Stimulated activated CD4-positive, alpha-beta T cell treated with anti-CD3 and anti-CD28 coated beads, Interleukin-4, amount 100 ng/mL, for 1 hour (primary cell): ENCODE measurements at places on chromosomes 6 and 20.
A peak's percentile ranks its signal among the peaks of the same experiment; 100 is the strongest.

DNA sequence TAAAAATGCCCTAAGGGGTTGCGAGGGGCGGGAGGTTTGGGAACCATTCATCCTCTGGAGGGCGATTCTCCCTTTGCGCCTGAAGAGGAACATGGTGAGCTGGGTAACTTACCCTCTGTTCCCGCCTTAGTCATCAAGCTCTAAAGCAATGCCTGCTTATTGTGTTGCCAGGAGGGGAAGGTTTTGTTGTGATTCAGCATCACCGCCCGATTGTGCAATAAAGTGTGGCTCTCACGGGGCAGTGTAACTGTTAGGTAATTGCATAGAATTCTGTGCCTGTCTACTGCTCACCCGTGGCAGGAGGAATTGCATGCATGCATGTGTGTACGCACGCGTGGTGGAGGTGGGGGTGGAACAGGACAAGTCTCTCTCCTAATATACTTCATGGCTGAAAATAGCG is 95.5 kb upstream of the AGPAT4 start:
- DNase-seq: no peak

GRCh38 chr20:46838011-46838410 is 56.6 kb upstream of the EYA2 start:
- DNase-seq: no peak

GRCh38 chr6:165806126-165806810 is 143.2 kb upstream of the PDE10A start:
- no peak for DNase-seq

DNA sequence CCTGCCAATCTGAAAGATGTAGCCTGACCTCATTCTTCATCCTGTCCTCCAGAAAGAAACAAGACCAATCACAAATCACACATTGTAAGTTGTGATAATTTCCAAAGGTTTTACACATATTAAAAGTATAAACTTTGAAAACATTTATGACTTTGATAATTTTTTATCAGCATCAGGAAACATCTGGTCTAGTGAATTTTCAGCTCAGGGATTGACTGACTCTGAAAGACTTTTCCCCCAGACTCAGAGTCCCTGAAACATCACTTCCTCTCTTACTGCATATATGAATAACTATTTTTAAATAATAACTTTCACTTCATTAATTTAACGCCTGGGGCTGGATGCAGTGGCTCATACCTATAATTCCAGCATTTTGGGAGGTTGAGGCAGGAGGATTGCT is 48.5 kb upstream of the SSTR4 start:
- DNase-seq: no peak

GRCh38 chr6:14729129-14729871 is 516.6 kb upstream of the JARID2 start:
- DNase-seq: no peak

DNA sequence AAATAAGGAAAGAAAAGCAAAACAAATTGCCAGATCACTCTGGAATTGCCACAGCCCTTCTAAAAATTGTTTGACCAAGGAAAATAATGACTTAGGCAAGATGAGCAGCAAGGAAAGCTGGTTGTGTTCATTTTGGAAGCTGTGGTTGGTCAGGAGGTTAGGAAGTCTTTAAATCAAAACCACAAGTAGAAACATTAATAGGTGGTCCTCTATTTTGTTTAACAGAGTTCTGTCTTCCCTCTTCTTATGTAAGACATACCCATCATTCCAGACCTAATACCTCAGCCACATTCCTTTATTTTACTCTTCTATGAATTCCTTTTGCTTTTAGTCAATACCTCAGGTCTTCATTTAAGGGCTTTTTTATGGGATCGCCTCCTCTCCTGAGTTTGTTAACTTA is 422.2 kb upstream of the PLCB4 start:
- no peak for DNase-seq

DNA sequence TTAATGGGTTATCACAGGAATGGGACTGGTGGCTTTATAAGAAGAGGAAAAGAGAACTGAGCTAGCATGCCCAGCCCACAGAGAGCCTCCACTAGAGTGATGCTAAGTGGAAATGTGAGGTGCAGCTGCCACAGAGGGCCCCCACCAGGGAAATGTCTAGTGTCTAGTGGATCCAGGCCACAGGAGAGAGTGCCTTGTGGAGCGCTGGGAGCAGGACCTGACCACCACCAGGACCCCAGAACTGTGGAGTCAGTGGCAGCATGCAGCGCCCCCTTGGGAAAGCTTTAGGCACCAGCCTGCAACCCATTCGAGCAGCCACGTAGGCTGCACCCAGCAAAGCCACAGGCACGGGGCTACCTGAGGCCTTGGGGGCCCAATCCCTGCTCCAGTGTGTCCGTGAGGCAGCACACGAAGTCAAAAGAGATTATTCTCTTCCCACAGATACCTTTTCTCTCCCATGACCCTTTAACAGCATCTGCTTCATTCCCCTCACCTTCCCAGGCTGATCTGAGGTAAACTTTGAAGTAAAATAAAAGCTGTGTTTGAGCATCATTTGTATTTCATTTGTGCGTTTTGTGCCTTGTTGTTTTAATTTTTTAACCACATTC is 4.4 kb downstream of the HLA-E start:
- DNase-seq: peak; percentile 61

DNA sequence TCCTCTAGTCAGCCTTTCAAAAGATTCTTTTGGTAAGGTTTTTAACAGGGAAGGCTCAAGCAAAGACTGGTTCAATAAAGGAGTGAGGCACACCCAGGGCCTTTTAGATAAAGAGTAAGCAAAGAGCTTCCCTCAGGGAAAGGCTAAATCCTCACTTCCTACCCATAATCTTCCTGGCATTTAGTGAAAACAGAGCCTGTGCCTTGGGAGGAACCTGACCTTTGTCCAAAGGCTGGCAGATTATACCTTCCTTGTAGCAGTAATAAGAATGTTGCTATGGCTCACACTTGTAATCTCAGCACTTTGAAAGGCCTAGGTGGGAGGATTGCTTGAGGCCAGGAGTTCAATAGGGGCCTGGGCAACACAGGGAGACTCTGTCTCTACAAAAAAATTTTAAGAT is 280.1 kb upstream of the PLCB4 start:
- DNase-seq: no peak

- DNase-seq: no peak
Observed at GRCh38 chr6:40325791-40326190, 261.4 kb downstream of the LRFN2 start.

DNA sequence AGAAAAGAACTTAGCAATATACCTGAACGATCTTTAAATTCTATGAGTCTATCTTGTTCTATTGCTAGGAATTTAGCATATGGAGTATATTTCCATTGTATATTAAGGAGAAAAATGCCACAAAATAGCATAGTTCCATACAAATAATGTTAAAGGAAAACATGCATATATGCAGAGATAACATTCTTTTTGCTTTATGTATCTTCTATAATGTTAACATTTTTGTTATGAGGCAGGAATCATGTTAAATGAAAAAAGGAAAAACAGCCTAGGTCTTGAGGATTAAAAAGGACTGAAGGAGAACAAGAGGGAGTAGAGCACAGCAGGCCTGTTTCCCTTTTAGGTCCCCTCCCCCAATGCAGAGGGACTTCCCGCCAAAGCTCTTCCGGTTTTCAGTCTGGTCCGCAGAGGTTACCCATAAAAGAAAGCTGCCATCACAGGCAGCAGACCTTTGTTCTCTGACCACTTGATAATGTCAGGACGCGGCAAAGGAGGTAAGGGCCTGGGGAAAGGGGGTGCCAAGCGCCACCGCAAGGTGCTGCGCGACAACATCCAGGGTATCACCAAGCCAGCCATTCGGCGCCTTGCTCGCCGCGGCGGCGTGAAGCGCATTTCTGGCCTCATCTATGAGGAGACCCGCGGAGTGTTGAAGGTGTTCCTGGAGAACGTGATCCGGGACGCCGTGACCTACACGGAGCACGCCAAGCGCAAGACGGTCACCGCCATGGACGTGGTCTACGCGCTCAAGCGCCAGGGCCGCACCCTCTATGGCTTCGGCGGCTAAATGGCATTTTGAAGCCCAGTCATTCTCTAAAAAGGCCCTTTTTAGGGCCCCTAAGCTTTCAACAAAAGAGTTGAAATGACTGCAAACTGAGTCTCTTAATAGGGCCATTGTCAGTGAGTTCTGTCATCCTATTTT is 108.4 kb upstream of the PRSS16 start:
- DNase-seq: peak; percentile 55

GRCh38 chr20:48467622-48468021 is 360.2 kb downstream of the PREX1 start:
- DNase-seq: no peak

- peak; percentile 22 for DNase-seq
Observed at GRCh38 chr6:127547215-127547614, 28.1 kb upstream of the MTCL3 start.

GRCh38 chr6:125869427-125869826 is 78.7 kb downstream of the NCOA7 start:
- no peak for DNase-seq

GRCh38 chr6:11971154-11971553 is 41.0 kb upstream of the HIVEP1 start:
- no peak for DNase-seq

GRCh38 chr6:32194825-32195651 is 2.6 kb upstream of the GPSM3 start:
- no peak for DNase-seq

DNA sequence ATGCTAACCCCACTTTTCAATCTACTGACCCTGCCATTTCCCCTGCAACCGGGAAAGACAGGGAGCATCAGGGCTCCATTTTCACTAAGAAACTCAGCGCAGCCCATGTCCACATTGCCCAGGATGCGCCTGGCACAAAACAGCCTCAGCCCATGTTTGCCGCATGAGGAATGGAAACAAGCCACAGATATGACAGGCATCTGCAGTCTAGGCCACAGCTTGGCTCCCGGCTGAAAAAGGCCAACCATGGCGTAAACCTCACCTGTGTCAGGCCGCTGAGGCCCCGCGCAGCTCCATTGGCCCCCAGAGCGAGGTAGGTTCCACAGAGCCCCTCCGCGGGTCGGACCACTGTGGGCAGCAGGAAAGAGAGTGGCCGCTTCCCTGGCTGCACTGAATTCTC is 21.7 kb downstream of the GGT7 start:
- DNase-seq: no peak

DNA sequence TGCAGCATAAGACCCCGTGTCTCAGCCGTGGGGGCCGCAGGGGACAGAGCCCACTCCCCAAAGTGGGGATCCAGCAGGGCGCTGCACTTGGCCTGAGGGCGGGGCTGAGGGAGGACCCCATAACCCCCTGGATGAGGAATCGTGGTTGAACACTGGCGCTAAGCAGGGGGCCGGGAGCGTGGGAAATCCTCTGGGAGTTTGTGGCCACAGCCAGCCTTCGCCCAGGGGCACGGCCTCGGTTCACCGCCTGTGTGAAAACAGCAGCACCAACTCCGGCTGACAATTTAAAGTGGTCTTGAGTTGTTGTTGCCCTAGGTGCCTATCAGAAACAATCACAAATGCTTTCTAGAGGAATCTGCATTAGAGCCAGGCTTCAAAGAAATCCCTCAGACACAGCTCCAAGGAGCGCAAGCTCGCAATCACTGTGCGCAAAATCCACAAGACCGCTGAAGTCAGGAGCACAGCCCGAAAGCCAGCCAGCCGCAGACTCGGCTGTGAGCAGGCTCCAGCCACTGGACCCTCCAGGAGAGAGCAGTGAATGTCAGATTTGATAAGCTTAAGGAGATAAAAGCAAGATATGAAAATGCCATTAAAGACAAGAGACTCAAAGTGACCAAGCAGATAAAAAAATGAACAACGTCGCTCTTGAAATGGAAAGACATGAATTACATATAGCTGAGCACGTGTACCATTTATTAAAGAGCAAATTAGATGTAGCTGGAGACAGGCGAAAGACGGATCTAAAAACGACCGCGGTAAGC is 10.9 kb upstream of the RPS6KA2 start:
- DNase-seq: no peak
